Urothelium cell line (cell line): ENCODE measurements at places on chromosomes 4 and X.

DNA sequence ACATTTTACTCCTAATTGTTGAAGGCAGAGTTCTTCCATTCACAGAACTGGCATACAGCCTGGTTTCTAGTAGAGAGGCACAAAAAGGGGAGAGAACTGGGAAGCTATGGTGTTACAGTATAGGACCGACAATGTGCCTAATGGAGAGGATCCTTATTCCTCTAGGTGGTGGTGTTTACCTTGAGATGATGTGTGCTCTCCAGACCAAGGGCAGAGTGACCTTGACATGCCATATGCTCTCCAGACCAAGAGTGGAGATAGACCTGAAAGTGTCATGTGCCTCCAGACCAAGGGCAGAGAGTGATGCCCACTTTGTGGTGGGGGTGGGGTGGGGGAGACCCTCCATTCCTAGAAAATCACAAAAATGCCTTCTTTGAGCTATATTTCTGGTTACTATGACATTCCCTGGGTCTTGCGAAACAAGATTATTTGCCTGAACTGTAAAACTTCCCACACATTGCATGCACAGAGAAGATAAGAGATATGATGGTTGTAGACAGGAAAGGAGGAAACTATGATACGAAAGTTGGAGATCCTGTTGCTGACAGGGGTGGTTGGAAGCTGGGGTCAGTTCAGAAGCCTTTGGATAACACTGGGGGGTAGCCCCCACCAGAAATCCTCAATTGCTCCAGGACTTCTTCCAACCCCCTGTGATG lies 119.7 kb downstream of the TEX13C start:
- no peak for DNase-seq

- no peak for DNase-seq
Measured at GRCh38 chr4:26160591-26160990, 160.2 kb upstream of the RBPJ start.

- DNase-seq: no peak
Measured at GRCh38 chrX:66872771-66873170, 233.9 kb upstream of the EDA2R start.

DNA sequence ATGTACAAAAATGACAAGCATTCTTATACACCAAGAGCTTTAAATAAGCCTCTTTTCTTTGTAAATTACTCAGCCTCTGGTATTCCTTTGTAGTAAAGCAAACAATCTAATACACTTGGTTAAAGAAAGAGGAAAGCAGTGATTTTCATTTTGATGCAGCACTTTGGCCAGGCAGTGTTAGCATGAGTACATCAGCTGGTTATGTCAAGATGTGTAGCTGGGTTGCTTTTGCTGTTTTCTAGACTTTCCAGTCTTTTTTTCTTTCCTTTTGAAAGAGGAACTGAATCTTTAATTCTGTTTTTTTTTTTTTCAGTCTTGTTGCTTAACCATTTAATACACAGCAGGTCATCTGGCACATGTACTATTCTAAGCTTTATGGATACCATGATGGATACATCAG lies 167.1 kb upstream of the AADAT start:
- DNase-seq: no peak

DNA sequence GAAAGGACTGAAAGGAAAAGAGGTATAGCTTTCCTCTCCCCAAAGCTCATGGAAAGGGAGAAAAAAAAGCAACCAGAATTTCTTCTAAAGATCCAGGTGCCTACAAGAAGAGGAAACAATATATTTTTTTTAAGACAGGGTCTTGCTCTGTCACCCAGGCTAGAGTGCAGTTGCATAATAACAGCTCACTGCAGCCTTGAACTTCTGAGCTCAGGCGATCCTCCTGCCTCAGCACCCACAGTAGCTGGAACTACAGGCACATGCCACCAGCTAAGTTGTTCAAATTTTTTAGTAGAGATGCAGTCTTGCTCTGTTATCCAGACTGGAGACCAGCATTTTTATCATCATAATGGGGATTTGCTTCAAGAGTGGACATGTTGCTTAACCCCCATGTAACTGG lies 30.5 kb upstream of the BBS12 start:
- DNase-seq: no peak

- DNase-seq: no peak
Measured at GRCh38 chr4:119471259-119471658, 149.3 kb upstream of the FABP2 start.
